ENCODE measurements at places on chromosomes 6 and 20.

DNA sequence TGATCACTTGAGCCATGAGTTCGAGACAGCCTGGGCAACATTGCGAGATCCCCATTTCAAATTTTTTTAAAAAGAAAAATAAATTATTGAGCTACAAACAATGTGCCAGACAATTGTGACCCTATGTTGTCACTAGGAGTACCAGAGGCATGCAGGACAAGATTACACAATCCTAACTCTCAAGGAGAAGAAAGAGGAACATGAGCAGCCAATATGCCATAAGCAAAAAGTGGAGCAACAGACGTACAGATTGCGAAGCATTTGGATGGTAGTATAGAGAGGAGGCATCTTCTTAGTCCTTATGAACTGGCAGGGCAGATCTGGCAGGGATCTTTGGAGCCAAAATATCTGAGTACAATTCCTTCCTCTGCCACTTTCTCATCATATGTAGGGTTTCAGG, 156.4 kb downstream of the OR2B2 start:
- no peak for DNase-seq

DNA sequence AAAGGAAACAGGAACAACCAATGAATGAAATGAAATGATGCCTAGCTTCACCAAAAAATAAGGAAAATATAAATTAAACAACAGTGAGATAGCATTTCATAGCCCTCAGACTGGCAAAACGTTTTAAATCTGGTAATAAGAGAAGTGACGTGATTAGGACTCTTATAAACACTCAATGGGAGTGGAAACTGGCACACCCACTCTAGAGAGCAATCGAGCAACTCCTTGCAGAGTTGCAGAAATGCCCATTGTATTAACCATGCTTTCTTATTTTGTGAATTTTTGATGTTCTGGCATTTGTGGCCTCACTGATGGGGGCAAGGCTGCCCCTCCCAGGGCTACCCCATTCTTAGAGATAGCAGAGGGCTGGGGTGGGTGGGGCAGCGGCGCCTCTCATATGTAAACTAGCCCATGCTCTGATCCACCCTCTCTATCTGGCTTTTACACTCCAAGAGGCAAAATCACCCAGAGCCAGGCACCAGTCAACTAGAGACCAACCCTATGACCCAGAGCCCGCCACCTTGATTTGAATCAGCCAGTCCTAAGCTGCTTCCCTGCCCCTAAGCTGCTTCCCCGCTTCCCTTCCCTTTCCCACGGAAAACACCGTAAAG, 6.4 kb upstream of the PNPLA1 start:
- DNase-seq = no peak

GRCh38 chr6:110746680-110747079, 68.6 kb downstream of the CDK19 start:
- DNase-seq = no peak

DNA sequence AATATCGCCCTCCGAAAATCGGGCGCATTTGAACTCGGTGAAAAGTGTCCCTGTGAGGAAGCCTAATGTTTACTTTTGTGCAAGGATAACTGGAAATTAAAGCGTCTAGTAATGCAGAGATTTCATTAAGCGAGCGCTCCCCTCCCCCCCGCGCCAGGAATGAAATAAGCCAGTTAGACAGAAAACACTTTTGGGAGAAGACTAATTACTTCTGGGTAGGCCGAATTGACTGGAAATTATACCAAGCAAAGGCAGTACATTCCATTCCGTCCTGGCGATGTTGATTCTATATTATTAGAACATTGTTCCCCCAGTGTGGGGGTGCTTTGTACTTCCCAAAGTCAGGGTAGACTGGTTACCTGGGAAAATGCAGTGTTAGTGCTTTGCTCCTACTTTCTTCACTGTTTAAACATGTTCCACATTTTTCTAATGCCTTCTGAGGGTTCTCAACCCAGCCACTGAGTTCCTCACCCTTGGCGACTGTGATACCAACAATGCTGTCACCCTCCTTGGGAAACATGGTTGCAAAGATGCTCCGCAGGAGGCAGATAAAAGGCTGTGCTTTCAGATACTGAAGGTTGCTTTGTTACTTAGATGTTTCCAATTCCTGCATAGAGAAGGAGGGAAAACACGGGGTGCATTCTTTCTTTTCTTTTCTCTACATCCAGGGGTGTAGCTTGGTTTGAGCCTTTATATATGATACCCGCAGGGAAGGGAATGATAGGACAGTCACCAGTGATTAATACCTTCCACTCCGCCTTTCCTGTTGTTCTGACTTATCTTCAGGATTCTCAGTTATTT, 2.6 kb downstream of the GJA1 start:
- DNase-seq = no peak

- no peak for DNase-seq
Observed at GRCh38 chr20:24388828-24389380, 80.5 kb upstream of the SYNDIG1 start.

GRCh38 chr6:49847014-49847413, 19.3 kb downstream of the CRISP1 start:
- DNase-seq = no peak

- DNase-seq = no peak
Observed at GRCh38 chr6:109949281-109950065, 28.6 kb upstream of the GPR6 start.

GRCh38 chr6:87944541-87944954, 103.1 kb upstream of the SPACA1 start:
- DNase-seq = no peak

DNA sequence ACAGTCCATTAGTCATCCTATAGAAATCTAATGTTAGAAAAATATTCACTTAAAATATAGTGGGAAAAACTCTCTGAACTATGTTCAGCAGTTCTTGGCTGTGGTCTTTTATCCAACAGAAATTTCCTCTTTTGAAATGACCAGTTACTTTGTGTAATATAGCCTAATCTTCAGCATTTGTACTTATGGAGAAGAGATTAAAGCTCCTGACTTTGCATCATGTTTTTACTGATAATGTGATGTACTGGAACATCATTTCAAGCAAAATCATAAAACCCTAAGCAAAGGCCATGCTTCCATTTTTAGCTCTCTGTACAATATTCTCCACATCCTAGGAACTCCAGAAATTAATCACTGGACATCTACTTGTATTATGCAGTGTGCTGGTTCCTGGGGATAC, 430.8 kb upstream of the RUNX2 start:
- no peak for DNase-seq

- DNase-seq = no peak
Observed at GRCh38 chr6:38567436-38567835, 72.3 kb downstream of the BTBD9 start.

DNA sequence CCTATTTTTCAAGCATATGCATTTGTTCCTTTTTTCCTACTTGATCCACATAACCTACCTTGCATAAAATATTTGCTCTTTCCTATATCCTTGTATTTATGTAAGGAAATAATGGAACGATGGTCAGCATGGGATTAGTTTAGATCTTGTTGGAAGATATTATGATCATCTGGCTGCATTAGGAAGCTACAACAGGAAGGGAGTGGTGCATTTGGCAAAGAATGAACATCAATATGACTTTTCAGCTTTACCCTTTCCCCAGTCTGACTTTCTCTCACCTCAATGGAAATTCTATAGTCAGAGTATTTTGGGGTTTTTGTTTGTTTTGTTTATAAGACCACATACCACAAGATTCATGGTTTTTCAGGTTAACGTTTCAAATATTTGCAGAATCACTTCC, 66.0 kb downstream of the HS3ST5 start:
- no peak for DNase-seq

GRCh38 chr20:32924781-32925180, 66.1 kb downstream of the EFCAB8 start:
- no peak for DNase-seq

- no peak for DNase-seq
Observed at GRCh38 chr6:168333491-168333890, 13.9 kb upstream of the DACT2 start.

DNA sequence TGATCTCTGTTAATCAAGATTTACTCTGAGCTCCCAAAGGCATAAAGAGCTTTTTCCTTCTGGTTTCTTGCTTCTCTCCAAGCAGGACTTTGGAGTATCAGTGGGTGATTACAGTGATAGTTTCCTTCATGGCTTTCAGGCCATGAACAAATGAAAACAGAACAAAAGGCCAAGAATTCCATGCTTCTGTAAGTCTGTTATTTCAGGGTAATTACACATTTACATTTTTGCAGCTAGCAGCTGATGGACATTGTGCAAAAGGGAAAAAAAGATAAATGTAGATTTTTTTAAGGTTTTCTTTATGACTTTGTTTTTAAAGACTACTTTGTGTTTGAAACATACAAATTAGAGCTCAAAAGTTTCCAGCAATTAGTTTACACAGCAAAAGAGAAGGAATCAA, 441.6 kb downstream of the PLCB1 start:
- DNase-seq = no peak

DNA sequence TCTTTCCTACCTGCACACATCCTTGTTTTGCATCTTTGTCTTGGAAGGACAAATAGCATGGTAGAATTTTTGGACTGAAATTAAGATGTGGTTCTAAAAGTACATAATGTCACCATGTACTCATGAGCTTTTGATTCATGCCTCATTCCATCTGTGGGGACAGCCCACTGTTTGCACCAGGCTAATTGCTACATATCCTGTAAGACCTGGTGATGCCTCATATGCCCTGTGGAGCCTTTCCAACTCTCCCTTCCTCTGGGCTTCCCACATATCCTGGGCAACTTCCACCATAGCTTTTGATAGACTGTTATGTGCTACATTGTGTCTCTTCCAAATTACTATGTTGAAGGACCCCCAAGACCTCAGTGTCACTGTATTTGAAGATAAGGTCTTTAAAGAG, 213.6 kb upstream of the PREP start:
- no peak for DNase-seq

DNA sequence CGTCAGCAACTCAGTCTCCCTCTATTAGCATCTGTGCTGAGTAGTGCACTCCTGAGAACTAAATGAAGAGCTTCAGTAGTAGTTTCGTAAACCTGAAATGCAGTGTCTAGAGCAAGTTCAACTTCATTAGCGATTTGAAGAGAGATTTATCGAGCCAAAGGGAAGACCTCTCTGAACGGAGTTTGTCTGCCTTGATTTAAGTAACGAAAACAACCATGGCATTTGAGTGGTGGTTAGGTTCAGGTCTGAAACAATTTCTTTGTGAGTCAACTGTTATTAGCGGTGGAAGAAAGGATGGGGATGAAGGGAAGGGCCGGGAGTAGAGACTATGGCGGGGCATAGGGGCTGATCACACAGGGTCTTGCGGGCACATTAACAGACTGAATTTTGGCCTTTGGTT, 150.5 kb downstream of the BCAS1 start:
- no peak for DNase-seq

DNA sequence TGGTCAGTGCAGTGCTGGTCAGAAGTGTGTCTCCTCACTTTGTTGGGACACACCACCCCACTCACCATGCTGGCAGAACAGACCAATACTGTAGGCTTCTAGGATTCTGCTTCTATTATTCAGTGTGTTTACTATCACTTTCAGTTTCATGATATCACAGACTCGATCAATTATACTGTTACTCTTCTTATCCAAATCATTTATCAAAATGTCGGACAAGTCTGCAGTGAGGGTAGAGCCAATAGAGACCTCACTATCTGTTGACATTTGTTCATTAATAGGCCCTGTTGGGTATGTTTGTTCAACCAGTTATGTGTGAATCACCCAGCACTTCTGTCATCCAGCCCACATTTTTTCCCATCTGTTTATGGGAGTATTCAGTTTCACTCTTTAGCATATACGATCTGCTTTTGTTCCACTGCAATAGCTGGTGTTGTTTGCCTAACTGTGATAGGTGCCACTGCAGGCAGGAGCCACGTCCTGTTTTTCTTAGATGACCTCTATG, 140.1 kb downstream of the NRN1 start:
- no peak for DNase-seq

GRCh38 chr6:143872201-143872600, 7.9 kb downstream of the ZC2HC1B start:
- no peak for DNase-seq

GRCh38 chr6:87196275-87196842, 41.0 kb downstream of the ZNF292 start:
- no peak for DNase-seq

GRCh38 chr6:139131736-139132280, 3.1 kb upstream of the HECA start:
- DNase-seq = no peak

DNA sequence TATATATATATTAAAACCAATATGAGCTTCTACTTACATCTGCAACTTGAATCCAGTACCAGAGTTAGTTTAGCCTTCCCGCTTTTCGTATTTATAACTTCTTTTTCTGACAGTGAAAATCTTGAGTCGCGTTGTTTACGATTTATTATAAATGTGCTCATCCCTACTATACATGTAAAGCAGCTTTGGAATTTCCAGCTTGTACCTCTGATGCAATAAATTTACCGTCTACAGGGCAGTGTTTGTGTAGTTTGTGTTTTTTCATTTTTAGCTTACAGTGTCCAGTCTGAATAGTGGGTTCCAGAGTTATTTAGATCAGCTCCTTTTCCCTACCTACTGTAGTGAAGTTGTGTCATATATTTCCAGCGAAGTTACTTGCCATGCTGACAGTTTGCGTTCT, 66.3 kb downstream of the TIAM2 start:
- DNase-seq = no peak

- DNase-seq = no peak
Observed at GRCh38 chr6:51841626-51842025, 245.8 kb downstream of the PKHD1 start.

GRCh38 chr6:11218538-11219399, 13.7 kb downstream of the NEDD9 start:
- DNase-seq = no peak

DNA sequence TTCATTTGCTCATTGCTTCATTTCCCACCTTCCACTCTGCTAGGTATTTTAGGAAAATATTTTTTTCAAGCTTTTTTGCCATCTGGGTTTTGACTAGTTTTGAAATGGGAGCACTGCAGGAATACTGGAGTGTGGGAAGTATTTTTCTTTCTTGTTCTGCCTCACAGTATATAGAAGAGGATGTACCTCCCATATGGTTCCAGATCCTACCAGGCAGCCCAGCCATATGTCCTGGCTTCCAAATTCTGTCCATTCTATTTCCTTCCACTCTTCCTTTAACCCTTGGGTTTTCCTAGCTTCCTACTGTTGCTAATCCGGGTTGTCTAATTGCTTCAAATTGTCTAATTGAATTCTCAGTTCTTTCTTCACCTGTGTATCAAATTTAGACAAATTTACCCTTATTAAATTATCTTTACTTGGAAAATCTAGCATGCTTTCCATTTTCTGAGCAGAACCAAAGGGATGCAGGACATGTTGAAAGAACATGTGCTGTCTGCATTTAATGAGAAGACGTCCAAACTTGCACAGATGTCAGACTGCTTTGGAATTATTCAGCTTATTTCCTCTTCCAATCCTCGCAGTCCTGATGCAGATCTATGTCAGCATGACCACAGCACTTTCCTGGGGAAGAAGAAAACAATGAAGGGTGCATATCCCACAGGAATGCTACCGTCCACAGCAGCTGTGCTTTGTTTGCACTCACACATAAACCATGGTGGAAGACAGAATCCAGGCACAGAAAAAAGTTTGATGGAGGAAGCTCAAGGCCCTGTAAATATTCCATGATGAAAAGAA, 1273.9 kb upstream of the MAP3K7 start:
- no peak for DNase-seq

- no peak for DNase-seq
Observed at GRCh38 chr6:37500294-37500608, 558 bp upstream of the CCDC167 start.
